ENCODE measurements at places on chromosomes 4 and X. TPM values are rescaled to one million over a fixed set of nuclear protein-coding genes. Genes with fewer than 3 reads are reported as not detected.

MAGEC2 gene
- total RNA-seq, result not detected

PABPC5 gene
- 8.1 TPM for total RNA-seq

FGFR3 gene
- 13.8 TPM for total RNA-seq

SLC26A1 gene
- total RNA-seq, result 6.3 TPM

CXCL9 gene
- not detected for total RNA-seq

IL2RG gene
- total RNA-seq, result 0.63 TPM

AREG gene
- total RNA-seq, result not detected

GAGE13 gene
- not detected for total RNA-seq

SRPK3 gene
- total RNA-seq, result not detected

DNAJB14 gene
- total RNA-seq, result 82.9 TPM

NRK gene
- 1.3 TPM for total RNA-seq

GIMD1 gene
- total RNA-seq, result not detected

CXCL3 gene
- not detected for total RNA-seq
